Fibroblast of lung (primary cell): ENCODE measurements at places on chromosomes 16 and 17. TPM values are rescaled to one million over a fixed set of nuclear protein-coding genes. Genes with fewer than 3 reads are reported as not detected.

The GLTPD2 gene
- polyA plus RNA-seq, result not detected in 2 replicates

The KRTAP4-4 gene
- polyA plus RNA-seq, result not detected in 2 replicates

The WNK4 gene
- polyA plus RNA-seq, result 0.35 and 0.84 TPM in 2 replicates

The UTS2R gene
- not detected in 2 replicates for polyA plus RNA-seq

The RHBDL3 gene
- 0.36 and 0.43 TPM in 2 replicates for polyA plus RNA-seq
